K562 (cell line): ENCODE measurements at places on chromosomes 7 and 10. TPM values are rescaled to one million over a fixed set of nuclear protein-coding genes. Genes with fewer than 3 reads are reported as not detected.
A peak's percentile ranks its signal among the peaks of the same experiment; 100 is the strongest.

DNA sequence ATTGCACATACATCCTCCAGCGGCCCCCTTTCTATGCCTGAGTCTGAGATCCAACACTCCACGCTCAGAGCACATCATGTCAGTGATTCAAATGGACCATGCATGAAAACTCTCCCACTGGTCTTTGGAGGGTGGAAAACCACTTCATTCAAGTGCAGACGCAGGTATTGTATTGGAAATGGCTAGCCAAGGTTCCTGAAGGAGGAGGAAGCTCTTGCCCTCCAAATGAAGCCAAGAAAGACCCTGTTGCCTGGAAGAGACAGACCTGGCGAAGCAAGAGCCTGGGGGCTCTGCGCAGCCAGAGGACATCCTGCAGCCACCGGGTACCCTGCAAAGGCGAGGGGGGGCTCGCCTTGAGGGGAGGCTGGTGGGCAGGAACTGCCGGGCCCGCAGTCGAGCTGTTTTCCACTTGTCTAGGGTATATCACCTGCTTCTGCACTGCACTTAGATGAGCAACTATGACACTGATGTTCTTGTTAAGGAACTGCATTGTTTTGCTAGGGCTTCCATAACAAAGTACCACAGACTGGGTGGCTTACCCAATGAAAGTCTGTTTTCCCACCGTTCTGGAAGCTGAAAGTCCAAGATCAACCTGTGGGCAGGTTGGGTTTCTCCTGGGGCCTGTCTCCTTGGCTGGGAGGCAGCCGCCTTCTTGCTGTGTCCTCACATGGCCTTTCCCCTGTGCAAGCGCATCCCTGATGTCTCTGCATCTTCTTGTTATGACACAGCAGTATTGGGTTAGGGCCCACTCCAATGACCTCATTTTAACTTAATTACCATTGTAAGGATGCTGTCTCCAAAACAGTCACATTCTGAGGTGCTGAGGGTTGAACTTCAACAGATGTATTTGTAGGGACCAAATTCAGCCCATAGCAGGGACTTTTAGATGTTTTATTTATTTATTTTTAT, 233.4 kb downstream of the ARHGAP12 start:
- DNase-seq, result no peak

DNA sequence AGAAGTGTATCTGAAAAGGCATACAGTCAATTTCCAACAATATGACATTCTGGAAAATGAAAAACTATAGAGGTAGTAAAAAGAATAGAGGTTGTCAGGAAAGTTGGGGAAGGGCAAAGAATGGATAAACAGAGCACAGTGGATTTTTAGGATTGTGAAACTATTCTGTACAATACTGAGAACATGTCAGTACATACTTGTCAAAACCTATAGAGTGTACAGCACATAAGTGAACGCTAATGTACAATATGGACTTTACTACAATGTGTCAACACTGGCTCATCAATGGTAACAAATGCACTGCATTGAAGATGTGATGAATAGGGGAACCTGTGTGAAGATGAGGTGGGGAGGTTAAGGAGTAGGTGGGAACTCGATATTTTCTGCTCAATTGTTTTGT, 483.0 kb upstream of the PFKP start:
- no peak for DNase-seq

DNA sequence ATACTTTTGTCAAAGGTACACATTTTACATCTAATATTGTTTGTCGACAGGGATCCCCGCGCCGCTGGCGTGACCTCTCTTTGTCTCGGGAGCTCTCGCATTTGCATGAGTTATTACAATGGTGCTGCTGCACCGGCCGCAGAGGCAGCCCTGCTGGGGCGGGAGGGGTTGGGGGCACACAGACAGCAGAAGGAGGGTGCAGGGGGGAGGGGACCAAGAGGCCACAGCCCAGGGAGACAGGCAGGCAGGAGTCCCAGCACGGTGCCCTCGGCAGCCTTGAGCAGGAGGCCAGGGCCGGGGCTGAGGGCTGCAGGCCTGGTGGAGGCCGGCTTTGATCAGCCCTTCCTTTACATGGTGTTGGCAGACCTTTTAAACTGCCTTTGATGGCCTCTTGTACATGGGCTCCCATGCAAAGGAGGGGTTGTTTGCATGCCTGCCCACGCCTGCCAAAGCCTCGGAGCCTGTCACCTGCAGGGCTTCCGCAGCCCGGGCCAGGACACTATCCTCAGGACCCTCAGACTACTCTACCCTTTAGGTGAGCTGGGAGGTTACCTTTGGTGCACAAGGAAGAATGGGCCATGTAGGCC, 95.5 kb downstream of the EBF3 start:
- no peak for DNase-seq

DNA sequence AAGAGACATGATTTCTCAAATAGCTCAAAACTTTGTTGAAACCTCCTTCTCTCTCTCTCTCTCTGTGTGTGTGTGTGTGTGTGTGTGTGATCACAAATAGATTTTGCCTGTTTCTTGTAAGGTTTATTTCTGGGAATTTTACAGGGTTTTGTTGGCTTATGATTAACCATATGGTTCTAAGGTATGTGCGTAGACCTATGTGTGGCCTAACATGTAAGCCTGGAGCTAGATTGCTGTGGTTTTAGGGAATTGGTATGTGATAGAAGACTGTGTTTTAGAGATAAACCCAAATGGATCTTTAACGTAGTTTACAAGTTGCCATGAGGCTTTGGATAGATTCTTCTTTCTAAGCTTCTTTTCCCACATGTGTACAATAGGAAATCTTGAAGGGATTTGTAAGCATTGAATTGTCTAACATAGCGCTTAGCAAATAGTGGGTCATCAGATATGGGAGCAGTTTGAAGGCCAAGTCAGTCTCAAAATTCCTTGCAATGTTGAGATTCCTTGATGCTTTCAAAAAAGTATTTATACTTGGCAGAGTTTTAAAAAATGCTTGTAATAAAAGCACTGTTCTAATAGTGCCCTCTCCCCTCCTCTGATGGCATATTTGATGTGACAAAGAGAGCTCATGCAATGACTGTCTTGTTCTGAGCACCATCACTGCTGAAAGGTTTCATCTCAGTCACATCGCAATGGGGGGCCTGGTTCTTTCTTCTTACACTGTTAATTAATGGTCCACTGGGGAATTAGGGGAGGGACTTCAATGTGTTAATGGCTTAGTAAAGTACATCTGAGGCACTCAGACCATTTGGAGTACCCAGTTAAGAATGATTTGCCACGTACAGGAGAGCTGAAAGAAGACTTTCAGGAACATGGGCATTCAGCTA, 118.2 kb downstream of the SNX10 start:
- DNase-seq, result no peak

GRCh38 chr10:35043796-35044344, 46.3 kb downstream of the CUL2 start:
- peak; percentile 28 for DNase-seq

The NKX1-2 gene
- total RNA-seq, result 0.04 TPM in 1 of 2 replicates, not detected in the other
